ENCODE measurements at places on chromosomes 5 and 9.

DNA sequence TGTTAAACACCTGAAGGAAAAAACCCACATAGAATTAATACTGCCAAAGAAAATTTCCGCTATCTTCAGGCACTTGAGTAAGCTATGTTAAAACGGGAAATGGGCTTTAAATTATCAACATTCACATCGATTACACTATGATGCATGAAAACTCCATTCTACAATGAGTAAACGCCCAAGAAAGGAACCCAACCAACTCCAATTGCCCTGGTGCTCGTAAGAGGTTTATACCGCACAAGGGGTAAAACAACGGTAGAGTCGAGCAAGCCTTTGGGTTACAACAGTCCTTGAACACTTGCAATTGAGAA lies 1.0 kb downstream of the AGTPBP1 start:
- DNase-seq: no peak

- no peak for DNase-seq
Observed at GRCh38 chr9:32574858-32575257, 1.9 kb upstream of the NDUFB6 start.

- no peak for DNase-seq
Observed at GRCh38 chr9:97906236-97906831, 16.0 kb downstream of the TRMO start.

GRCh38 chr9:129523943-129524581 lies 96.8 kb downstream of the C9orf50 start:
- no peak for DNase-seq

DNA sequence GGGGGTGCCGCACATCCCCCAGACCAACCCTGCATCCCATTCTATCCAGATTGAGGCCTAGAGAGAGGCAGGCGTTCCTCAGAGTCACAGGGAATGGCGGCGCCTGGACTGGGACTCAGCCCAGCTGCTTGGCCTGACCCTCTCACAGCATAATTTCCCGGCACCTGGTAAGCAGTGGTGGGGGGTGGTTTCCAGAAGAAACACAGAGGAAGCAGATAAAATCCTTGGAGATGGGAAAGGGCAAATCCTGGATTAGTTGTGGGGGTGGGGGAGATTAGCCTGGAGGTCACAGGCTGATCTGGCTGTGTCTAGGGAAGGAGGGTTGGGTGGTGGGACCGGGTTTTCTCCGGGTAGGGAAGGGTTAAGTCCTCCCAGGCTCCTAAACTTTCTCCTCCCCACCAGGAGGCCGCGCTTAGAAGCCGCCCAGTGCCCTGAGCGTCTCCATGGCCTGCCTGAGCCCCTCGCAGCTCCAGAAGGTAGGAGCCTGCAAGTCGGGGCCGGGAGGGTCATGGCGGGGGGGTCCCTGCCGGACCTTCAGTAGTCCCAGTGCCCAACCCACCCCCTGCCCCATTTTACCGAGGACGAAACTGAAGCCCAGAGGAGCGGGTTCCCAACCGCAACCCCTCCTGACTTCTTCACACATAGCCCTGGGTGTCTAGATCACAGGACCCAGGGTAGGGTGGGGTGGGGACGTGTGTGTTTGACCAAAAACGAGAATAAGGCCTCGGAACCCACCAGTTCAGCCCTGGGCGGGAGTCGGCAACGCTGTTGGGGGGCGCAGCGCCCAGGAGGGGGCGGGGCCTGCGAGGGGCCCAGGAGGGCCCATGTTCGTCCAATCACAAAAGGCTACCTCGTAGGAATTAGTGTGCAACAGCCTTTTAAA lies 1.3 kb downstream of the PHYHD1 start:
- DNase-seq: no peak

DNA sequence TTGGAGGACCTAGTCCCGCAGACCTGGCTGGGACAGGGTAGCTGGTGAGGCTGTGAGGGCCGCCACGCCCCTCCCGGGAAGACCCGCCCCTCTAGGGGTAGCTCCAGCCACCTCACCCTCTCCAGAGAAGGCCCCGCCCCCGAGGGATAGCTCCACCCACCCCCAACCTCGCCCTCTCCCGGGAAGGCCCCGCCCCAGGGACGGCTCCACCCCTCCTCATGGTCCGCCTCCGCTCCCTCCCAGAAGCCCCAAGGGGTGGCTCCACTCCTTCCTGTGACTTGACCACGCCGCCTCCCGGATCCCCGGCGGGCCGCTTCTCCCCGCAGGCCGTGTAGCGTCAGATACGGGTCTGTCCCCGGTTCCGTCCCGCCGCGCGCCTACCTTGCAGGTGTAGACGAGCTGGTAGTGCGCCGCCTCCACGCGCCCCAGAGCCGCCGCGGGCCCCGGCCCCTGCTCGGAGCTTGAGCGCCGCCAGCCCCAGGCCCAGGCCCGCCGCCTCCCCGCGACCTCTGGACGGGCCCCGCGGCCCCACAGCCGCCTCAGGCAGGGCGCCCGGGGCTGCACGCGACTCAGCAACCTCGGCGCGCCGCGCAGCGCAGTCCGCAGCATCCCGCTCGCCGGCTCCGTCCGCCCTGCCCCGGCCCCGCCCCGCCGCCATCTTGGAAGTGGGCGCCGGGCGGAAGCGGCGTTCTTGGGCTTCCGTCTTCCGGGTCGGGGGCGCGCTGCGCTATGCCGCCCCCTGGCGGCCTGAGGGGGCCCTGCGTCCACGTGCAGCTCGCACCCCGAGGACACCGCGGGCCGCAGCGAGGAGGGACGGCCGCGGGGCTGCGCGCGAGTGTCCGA lies at the start of gene DNLZ:
DNLZ (minus strand) TSS at position 639 of the 843 bp plus-strand sequence; CDS start at position 609, 30 bp downstream.
- DNase-seq: peak; percentile 92

DNA sequence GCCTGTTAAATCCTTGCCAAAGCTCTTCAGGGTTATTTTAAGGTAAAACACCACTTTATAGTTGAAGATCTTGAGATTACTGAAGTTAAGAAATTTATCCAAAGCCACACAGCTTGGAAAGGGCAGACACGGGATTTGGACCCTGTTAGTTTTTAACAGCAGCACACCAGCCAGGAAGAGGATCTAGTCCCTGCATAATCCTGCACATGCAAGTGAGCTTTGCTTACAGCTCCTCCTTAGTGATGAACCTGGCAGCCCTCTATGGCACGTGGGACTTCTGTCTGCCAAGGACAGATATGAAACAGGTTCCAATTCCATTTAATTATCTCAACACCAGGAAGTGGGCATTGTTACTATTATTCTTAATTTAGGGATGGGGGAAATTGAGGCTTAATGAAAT lies 108.7 kb downstream of the TRIM32 start:
- no peak for DNase-seq

Measured in amygdala (tissue), 56 donors.